ENCODE measurements at places on chromosomes 13 and 19.

GRCh38 chr19:13207237-13207845, 57.1 kb downstream of the IER2 start:
- DNase-seq: no peak

GRCh38 chr13:23069566-23069965, 111.2 kb upstream of the SGCG start:
- DNase-seq: no peak

DNA sequence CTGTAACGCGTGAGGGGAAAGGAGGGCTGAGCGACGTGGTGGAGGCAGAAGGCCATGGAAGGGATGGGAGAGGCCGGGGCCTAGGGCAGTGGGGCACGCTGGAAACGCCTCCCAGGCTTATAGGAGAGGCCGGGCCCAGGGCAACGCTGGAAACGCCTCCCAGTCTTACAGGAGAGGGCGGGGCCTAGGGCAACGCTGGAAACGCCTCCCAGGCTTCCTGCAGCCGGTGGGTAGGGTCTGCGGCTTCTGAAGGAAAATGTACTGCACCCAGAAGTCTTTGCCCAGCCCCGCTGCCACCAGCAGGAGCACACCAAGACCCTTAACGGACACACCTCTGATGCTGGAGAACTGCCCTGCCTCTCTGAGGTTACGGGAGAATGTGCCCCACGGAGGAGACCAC, 9.1 kb downstream of the CACTIN start:
- DNase-seq: no peak

DNA sequence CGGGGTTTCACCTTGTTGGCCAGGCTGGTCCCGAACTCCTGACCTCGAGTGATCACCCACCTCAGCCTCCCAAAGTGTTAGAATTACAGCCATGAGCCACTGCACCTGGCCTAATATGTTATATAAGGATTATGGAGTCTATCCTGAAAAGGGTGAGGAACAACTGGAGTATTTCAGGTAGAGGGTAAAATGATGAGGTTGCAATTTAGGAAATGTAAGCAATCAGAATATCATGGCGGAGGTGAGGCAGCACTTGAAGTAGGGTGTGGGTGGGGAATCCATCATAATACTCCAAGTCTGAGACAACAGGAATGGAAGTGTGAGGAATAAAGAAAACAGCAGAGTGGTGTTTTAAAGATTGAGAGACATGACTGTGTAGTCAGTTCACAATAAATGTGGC, 582.2 kb downstream of the FGF9 start:
- no peak for DNase-seq

- DNase-seq: no peak
These were observed 7.1 kb upstream of the CLPP start for GRCh38 chr19:6354098-6354674.

- DNase-seq: no peak
These were observed 184.9 kb downstream of the TM9SF2 start for GRCh38 chr13:99686157-99686572.

DNA sequence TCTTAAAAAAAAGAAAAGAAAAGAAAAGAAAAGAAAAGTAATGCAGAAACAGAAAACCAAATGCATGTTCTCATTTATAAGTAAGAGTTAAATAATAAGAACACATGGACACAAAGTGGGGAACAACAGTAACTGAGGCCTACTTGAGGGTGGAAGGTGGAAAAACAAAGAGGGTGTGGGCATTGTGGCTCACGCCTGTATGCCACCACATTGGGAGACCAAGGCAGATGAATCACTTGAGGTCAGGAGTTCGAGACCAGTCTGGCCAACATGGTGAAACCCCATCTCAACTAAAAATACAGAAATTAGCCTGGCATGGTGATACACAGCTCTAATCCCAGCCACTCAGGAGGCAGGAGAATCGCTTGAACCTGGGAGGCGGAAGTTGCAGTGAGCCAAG, 8.1 kb downstream of the ZNF708 start:
- no peak for DNase-seq

GRCh38 chr13:29497137-29497654, 98.3 kb downstream of the SLC7A1 start:
- no peak for DNase-seq

DNA sequence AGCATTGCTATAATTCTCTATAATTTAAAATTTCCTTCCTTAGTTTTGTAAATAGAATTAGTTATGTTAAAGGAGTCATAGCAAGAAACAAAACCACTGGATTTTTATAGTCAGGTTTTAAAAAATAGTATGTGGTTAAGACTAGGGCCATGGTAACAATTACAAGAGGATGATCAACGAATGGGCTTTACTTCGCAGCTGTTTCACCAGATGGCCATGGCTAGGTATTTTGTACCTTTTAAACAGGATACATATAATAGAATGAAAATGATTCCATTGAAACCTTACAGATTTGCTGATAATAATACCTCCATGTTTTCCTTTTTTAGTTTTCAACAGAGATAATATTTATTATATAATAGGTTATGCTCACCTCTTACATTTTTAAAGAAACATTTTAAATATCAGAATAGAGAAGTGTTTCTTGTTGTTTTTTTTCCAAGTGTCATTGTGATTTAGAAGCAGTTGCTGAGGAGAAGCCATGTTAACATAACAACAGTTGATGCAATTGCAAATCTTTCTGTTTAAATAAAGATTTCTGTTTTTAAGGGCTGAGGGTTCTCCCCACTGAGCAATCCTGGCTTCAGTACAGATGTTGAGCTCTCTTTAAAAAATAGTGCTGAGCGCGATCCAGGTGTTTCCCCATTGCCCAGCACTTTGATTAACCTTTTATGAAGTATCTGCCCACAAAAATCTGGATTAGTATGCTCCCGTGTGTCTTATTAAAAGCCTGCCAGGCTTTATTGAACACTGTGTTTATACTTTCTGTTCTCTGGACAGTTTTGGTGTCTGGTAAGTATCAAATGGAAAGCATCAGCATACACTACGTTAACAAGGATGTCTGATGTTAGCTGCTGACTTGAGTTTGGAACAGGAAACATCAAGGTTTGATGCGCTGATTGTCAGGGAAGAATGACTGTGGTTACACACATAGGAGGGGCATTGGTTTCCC, 205.3 kb downstream of the HS6ST3 start:
- no peak for DNase-seq

DNA sequence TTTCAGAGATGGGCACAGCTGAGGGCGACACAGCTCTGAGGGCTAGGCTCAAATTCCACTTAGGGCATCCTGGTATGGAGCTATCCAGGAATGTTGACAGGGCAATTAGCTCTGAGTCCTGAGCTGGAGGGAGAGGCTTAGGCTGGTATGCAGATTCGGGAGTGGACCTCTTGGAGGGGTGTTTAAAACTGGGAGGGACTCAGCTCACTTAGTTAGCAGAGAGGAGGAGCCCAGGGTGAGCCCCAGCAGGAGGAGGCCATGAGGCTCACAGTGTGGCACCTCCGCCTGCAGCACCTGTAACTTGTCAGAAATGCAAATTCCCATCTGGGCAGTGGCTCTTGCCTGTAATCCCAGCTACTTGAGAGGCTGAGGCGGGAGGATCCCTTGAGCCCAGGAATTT, 10.2 kb upstream of the NOP53 start:
- no peak for DNase-seq

DNA sequence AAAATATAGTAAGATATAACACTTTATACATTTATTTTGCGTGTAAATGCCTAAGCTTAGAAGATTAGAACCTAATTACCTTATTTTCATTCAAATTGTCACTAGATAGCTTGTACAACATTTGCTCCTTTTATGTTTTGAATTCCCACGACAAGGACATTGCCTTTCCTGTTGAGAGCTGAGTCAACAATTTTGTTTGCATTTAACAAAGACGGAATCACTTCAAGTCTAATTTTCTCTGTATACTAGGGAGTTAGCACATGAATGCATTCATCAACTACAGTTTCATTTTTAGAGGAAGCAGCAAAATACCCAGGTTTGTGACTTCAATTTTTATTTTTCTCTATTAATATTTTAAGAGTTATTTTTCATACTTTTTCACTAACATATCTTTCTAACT, 48.7 kb upstream of the PCCA start:
- DNase-seq: no peak

DNA sequence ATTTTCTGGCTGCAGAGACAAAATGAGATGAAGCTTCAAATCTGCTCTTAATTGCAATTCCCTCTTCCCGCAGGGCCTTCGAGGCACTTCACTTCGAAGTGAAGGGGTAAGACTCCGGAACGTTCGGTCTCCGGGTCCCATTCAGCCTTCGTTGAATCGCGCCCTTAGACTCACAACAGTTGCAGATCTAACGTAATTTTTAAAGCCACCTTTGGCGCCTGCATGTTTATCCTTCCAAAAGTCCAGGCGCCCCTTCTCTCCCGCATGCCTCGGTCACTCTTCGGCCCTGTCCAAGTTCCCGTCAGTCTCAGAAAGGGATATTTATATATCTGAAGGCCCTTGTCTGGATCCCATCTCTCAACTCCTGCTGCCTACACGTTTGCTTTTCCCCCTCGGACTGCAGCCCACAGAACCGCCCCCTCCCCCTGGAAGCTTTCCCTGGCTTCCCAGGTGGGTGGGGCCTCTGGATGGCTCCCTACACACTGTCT, 915 bp upstream of the KCTD12 start:
- DNase-seq: no peak

- DNase-seq: no peak
These were observed 26.7 kb upstream of the PABPC3 start for GRCh38 chr13:25069236-25069635.

DNA sequence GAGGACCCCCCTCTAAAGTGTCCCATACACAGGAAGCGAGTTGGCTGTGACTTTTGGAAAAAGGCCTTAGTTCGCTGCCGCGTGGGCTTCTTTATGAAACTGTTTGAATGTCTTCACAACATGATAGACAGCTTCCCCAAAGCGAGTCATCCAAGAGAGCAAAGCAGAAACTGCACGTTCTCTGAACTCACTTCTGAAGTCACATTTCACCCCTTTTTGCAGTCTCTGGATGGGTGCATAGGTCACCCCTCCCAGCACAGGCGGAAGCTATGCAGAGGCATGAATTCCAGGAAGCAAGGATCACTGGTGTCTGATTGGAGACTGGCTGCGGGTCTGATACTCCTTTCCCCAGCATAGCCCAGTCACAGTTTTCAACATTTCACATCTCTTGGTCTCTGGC, 10.6 kb downstream of the GPI start:
- no peak for DNase-seq

DNA sequence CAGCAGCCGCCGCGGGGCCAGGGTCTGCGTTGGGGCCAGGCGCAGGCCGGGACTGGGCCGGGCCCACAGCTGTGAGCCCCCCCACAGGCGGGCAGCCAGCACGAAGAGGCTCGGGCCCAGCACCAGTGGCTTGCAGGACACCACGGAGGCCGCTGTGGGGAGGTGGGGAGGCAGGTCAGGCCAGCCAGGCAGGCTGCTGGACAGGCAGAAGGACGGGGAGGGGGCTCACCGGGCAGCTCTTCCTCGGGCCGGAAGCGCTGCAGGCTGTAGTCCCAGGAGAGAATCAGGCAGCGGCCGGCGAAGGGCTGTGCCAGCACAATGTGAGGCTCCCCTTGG, 8.3 kb downstream of the LGI4 start:
- DNase-seq: no peak

- no peak for DNase-seq
These were observed 30.9 kb upstream of the KCTD12 start for GRCh38 chr13:76917095-76917494.

DNA sequence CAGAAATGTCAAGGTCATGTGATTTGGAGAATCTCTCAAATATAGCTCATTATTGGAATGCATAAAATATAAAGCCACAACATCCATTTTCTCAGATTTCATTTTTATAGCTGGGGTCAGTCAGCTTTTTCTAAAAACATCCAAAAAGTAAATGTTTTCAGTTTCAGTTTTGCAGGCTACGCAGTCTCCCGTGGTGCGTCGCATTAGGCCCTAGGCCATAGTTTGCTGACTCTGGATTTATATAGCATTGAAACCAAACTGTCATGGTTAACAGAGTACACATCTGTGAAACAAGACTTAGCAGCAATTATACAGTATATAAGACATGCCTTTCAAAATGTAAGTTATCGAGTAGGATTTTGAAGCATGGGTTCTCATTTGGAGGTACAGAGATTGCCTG, 140.0 kb downstream of the IRS2 start:
- DNase-seq: no peak

DNA sequence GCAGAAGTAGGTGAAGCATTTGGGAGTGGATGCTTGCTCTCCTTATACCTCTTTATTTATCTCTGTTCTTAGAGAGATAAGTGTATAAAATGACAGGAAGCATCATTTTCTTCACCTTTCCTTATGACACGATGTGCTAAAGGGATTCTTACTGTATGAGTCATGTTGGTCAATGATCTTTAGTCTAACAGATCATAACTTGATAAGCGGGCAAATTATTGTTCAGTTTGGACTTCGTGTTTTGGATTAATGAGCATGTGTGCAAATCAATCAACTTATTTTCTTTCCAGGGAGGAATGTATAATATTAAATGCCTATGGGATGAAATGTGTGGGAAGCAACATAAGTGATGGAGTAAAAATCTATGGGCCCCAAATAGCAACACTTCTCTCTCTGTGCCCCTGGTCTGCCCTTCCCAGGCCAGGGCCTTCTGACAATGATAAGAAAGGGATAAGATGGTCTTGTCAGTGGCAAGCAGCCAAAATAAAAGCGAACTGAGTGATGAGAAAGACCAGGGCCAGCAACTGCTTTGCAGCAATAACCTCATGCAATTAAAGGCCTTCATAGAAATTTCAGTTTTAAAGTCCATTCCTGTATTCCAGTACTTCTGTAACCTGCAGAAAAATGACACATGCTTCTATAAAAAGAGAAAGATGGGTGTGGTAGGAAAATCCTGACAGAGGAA, 61.4 kb downstream of the SLC10A2 start:
- DNase-seq: no peak

DNA sequence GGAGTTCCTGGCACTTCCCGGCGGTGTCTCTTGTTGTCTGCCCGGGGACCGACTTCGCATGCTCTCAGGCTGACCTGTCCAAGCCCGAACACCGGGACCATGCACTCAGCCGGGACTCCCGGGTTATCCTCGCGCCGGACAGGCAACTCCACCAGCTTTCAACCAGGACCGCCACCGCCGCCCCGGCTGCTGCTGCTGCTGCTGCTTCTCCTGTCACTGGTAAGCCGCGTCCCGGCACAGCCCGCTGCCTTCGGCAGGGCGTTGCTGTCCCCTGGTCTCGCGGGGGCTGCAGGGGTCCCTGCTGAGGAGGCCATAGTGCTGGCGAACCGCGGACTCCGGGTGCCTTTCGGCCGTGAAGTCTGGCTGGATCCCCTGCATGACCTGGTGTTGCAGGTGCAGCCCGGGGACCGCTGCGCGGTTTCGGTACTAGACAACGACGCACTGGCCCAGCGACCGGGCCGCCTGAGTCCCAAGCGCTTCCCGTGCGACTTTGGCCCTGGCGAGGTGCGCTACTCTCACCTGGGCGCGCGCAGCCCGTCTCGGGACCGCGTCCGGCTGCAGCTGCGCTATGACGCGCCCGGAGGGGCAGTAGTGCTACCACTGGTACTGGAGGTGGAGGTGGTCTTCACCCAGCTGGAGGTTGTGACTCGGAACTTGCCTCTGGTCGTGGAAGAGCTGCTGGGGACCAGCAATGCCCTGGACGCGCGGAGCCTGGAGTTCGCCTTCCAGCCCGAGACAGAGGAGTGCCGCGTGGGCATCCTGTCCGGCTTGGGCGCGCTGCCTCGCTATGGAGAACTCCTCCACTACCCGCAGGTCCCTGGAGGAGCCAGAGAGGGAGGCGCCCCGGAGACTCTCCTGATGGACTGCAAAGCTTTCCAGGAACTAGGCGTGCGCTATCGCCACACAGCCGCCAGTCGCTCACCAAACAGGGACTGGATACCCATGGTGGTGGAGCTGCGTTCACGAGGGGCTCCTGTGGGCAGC, 661 bp downstream of the FREM2 start:
- no peak for DNase-seq

GRCh38 chr13:111402441-111402840, 82.0 kb downstream of the TEX29 start:
- no peak for DNase-seq

GRCh38 chr13:86569119-86569518, 769.9 kb upstream of the SLITRK6 start:
- no peak for DNase-seq

Measured in lower leg skin (tissue), 4 donors.